CD4-positive, alpha-beta T cell treated with Interleukin-6 at 100 ng/mL for 8 hours (primary cell): ENCODE measurements at places on chromosomes 2 and 18.
A peak's percentile ranks its signal among the peaks of the same experiment; 100 is the strongest.

- DNase-seq, result peak; percentile 68
These were observed 278.0 kb downstream of the NEDD4L start for GRCh38 chr18:58321986-58322385.

DNA sequence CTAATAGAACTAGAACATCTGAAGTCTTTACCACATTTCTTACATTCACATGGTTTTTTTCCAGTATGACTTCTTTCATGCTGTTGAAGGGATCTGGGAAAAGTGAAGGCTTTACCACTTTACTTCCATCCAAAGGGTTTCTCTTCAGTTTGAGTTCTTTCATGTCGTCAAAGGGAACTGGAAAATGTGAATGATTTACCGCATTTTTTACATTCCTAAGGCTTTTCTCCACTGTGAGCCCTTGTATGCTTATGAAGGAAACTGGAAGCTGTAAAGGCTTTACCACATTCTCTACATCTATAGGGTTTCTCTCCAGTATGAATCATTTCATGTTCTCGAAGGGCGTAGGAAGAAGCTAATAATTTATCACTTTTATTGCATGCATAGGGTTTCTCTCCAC is 46.7 kb downstream of the NBEAL1 start:
- DNase-seq, result no peak

GRCh38 chr2:226658555-226658954 is 141.1 kb downstream of the IRS1 start:
- no peak for DNase-seq

GRCh38 chr2:173979751-173980351 is 14.7 kb upstream of the SP3 start:
- DNase-seq, result no peak

GRCh38 chr18:69854455-69854854 is 93.2 kb downstream of the CD226 start:
- DNase-seq, result no peak

- peak; percentile 3 for DNase-seq
These were observed 14.1 kb upstream of the MEX3C start for GRCh38 chr18:51211552-51211951.

GRCh38 chr2:230925879-230926765 is 1.1 kb upstream of the GPR55 start:
- peak; percentile 17 for DNase-seq

DNA sequence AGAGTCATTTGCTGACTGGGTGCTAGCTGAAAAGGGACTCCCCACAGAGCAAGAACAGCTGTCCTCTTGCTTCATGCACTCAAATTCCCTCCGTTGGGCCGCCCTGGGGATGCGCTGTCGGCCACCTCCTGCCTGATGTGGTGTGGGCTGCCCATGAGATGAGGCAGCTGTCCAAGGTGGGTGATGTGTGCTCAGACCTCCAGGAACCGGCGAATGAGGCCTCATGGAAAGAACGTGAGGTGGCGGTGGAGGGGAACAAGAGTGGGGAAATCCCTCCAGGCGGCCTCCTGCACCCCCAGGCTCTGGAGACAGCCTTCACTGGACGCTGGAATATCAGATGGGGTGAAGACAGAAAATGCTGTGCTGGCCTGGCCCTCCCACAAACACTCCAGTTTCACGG is 79.8 kb downstream of the LONRF2 start:
- no peak for DNase-seq

DNA sequence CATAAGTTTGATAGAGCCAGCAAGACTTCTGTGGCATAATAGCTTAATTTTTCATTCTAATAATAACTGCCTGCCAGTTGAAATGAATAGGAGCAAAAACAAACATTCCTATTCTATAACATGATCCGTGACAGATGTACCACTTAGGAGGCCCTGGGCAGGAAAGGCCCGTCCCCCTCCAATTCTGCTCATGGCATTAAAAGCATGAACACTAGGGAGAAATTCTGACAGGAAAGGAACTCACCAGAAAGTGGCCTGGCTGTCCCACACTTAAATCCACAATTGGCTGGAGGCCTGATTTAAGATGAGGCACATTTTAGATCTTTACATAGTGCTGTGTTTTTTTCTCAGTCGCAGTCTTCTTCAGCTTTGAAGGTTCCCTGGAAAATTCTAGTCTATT is 261.9 kb upstream of the ETAA1 start:
- no peak for DNase-seq

DNA sequence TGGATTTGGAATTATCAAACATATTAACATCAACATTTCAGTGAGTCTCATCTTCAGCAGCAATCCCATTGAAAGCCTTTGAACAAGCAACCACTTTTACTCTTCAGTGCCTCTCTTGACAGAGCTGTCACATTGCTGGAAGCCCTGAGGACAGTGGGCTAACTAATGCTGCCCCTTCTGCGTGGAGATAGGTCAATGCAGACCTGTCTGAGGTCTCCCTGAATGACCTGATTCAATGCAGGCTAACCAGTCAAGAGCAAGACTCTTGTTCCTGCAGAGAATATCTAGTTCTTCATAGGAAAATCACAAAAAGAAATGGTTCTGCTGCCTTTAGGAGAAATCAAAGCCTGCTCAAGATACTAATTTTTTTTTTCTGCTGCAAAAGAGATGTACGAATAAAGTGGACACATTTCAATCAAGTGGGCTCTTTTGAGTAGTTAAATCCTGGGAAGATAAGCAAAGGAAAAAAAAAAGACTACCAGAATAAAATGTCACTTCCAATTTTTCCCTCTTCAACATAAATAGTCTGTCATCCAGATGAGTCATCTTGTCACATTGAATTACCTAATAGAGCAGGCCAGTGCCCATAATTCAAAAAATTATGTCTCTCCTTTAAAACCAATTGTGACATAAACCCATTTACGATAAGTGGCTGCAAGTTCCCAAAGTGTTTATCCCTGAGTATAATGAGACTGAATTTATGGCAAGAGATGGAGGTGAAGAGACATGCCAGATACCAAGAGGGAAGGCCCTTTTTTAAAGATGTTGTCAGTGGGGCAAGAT is 1269.0 kb upstream of the DDX18 start:
- no peak for DNase-seq

- DNase-seq, result no peak
These were observed 18.7 kb downstream of the SMIM21 start for GRCh38 chr18:75408554-75409506.

DNA sequence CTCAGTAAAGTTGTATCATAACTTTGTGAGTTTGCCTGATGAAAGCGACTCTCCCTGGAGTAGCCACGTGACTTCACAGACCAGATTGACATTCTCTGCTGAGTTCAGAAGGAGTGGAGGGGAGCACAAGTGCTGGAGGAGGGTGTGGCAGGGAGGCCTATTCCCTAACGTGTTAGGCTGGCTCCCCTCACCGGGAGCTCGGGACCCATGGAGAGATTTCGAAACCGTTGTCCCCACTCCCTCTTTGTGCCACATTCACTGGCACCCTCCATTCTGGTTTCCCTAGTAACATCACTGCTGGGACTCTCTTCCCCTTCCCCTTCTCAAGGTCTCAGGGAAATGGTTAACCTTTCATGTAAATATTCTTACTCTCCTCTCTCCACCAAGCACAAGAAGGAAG is 279.9 kb downstream of the ALPK2 start:
- DNase-seq, result no peak

DNA sequence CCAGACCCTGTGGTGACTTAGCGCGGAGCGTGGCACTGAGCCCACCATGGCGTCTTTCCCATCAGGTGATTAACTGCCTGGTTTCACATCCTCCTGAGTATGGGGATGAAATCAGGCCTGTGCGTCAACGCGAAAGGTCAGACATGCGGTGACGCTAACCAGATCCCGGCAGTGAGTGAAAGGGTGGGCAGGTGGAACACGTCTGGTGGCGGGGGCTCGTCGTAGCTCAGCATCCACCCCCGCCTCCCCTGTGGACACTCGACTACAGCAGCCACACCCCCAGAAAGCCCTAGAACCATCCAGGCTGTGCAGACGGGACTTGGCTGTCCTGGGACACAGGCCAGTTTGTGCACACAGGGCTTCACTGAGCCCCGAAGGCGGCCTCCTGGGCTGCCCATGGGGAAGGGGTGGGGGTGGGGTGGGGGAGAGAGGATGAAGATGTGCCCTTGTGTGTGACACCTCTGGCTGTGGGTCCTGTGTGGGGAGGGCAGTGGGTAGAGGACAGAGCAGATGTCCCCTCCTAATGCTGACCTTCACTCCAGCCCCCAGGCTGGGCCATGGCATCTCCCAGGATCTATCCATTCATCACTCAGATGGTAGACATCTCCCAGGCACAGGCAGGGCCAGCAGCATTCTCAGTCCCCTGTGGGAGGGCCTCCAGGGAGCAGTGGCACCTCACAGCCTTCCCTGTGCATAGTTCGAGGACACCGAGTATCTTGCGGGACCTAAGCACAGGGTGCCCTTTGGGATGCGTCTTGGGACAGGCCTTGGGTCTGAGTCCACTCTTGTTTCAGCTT is 27.5 kb downstream of the RAMP1 start:
- DNase-seq, result no peak

DNA sequence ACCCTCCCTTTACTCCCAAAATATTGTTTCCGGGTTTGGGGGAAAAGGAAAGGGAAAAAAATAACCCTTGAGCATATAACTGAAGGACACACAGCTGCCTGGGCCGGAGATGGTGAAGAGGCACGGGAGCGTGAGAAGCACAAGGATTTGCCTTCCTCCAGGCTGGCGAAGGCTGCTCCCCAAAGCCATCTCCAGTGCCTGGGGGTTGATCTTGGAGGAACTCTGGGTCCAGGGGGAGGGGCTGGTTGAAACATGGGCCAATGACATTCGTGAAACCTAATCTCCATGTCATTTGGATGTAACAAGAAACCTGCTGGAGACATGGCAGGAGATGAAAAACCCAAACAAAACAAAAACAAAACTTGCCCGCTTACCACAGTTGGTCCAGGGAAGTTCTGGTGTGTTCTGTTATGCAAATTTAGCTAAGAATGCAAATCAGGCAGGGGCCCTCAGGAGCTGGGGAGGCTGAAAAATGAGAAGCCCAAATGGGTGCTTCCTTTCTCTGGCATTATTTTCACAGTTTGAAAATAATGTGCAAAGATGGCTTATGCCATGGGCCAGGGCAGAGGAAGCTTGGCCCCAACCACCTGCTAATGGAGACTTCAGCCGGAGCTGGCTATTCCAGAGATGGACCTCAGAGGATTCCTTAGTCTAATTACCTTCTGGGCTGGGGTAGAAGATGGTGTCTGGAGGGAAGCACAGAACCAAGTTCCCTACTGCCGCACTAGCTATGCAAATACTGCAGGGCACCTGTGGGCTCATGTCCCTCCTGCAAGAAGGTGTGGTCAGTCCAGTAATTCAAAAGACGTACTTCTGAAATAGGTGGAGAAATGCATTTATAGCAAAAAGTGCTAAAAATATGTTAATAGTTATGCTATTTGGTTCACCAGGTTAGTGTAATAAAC is 180.9 kb downstream of the BCL2 start:
- no peak for DNase-seq

DNA sequence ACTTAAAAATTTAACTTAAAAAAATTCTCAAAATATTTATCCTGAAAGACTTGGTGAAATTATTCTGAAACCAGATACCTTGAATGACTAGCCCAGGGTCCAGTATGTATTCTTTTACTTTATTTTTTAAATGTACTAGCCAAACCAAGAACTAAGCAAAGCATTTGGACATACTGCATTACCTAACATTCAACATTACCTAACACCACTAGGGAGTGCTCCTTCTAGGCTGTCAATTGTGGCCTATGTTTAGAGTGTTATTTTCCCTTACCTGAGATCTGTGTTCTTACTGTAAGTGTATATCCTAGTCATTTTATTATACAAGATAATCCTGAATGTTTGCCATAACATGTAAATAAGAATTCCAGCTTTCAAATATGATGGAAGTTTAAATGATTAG is 496.6 kb downstream of the PTPRM start:
- no peak for DNase-seq
